ENCODE measurements at places on chromosomes 2 and 18. TPM values are rescaled to one million over a fixed set of nuclear protein-coding genes. Genes with fewer than 3 reads are reported as not detected.

DNA sequence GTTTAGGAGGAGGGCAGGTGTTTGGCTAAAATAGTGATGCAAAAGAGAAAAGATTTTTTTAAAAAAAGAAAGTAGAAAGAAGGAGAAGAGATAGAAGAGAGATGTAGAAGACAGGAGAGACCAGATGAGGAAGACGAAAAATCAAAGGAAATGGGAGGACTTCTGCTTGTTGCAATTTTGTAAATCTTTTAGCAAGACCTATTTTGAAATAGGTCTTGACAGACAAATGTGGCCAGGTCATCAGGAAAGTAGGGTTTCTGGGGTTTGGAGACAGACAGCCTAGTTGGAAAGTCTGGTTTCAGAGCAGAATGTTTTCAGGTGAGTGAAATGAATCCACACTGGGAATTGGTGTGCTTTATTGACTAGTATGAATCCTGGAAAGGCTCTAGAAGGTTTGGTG, 104.5 kb upstream of the CAVIN2 start:
- DNase-seq: no peak

DNA sequence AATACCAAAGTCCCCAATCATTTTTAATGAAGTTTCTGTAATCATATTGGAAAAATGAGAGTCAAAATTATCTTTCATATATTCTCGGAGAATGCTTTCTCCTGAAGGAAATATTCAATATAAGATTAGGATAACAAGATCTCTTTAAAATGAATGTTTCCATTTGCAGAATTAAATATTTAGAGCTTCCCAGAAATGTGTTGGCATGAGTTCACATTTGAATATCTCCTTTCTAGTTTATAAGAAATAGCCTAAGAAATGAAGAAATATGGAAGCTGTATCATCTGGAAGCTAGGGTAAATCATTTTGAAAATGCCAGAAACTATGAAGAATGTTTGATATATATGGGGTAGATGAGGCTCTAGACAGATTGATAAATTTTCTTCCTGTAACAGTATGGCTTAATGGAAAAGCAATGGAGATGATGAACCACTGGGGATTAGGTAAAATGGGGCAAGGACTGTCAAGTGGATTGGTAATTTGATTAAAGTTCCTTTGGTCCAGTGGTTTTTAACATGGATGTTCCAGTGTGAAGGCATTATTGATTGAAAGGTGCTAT, 184.6 kb upstream of the ZNF804A start:
- DNase-seq: no peak

- no peak for DNase-seq
Observed at GRCh38 chr2:218284106-218284811, 8.0 kb downstream of the TMBIM1 start.

CCDC141 gene
- polyA plus RNA-seq: 0.22 TPM

- no peak for DNase-seq
Observed at GRCh38 chr2:149038442-149039212, at the start of gene LYPD6B. LYPD6B (plus strand) TSS chr2:149038699; CDS start chr2:149130949, 92,250 bp downstream.

- no peak for DNase-seq
Observed at GRCh38 chr2:167438206-167438605, 549.9 kb downstream of the XIRP2 start.

DNA sequence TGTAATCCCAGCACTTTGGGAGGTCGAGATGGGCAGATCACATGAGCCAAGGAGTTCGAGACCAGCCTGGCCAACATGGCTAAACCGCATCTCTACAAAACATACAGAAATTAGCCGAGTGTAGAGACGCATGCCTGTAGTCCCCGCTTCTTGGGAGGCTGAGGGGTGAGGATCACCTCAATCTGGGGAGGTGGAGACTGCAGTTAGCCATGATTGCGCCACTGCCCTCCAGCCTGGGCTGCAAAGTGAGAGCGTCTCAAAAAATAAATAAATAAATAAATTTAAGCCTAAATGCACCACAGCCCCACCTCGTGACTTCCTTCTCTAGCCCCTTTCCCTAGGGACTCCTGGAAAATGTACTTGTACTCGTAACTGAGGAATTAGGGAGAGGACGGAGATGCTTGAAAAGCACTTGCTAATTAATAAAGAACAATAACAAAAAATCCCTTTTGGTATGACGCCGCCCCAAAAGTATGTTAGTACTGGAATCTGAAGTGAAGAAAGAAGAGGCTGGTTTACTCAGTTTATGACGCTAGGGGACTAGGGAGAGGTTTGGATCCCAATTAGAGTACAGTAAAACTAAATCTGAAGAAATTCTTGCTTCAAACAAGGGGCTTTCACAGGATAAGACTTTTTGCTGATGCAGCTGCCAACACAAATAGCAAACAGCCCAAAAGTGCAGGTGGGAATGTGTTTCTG, 887 bp upstream of the ZNF396 start:
- no peak for DNase-seq

DNA sequence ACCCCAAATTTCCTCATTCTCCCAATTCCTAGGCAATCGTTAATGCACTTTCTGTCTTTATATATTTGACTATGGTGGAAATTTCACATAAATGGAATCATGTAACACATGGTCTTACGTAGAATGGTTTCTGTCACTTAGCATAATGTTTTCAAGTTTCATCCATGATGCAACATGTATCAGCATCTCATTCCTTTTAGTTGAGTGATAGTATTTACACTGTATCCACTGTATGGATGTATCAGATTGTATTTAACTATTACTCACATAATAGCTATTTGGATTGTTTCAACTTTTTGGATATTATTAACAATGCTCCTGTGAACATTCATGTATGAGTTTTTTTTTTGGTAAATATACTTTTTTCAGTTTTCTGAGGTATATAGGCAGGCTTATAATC, 982.3 kb upstream of the DDX18 start:
- DNase-seq: no peak

MXD1 gene
- polyA plus RNA-seq: 16.1 TPM

DNA sequence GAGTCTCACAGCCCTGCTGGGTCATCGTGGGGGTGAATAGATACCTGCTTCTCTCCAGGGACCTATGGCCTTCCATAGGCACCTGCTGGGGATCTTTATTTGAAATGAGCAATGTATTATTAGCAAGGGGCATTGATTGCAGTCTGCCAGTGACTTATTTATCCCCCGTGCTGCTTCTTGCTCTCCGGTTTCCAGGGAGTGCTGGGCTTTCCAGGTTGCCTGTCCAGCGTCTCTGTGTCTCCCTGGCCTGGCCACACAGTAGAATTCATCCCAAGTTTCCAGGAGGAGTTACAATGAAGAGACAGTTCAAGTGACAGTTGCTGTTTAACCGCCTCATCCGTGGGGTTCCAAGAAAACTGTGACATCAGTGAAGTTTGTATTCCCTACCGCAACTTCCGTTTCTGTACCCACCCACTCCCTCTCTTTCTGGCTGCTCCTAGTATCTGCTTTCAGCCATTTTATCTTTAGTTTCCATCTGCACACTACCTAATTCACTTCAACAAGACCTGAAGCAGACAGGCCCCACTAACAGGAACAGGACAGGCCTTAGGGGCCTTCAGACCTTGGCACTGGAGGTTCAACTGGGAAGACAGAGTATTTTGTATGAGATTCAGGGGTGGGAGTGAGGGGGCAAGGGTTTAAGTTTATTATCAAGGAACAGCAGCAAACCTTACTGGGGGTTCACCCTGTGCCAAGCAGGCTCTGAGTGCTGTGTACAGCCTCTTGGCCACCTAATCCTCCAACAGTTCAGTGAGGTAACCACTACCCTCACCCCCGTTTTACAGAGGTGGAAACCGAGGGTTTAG, 134.8 kb downstream of the PRKCE start:
- no peak for DNase-seq

CCDC85A gene
- 2.0 TPM for polyA plus RNA-seq

DNA sequence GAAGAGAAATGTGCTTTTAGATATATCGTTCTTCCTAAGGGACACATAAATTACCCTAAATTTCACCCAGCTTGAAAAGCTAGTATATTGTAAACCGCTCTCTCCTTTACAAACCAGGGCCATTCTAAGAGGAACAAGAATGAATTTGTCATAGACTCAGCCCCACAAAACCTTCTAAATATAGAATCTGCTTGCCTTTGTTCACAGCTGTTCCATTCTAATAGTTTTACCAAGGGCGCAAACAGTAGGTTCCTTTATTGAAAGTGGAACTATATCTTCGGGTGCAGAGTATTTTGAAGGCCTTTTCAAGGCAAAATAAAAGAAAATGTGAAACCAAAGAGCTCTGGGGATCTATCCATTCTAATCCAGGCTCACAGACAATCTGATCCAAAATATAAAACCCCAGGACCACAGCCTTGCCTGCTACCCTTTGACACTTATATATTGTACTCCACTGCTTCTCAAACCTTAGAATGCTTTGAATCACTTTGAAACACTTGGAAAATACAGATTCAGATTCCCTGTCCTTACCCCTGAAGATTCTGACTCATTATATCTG, 316.8 kb downstream of the PAX3 start:
- no peak for DNase-seq

DNA sequence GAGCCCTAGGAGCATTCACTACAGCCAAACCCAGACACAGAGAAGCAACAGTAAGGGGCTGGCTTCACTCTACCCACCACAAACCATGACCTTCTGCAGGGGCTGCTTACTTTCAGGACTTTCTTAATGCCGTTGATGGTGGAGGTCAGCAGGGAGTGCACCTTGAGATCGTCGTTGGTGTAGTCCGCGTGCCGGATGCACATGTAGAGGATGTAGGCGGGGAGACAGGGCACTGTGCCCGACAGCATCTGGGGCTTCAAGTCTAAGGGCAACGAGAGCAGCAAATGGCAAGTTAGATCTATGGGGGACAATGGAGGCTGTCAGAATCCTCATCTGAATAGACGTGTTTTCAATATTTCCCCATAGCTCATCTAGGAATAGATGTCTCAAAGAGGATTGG, 29.8 kb upstream of the ACAA2 start:
- DNase-seq: no peak

CNGA3 gene
- polyA plus RNA-seq: not detected

Data from renal cortex interstitium (tissue), 15 donors.